ENCODE measurements at places on chromosomes 7 and 10.

DNA sequence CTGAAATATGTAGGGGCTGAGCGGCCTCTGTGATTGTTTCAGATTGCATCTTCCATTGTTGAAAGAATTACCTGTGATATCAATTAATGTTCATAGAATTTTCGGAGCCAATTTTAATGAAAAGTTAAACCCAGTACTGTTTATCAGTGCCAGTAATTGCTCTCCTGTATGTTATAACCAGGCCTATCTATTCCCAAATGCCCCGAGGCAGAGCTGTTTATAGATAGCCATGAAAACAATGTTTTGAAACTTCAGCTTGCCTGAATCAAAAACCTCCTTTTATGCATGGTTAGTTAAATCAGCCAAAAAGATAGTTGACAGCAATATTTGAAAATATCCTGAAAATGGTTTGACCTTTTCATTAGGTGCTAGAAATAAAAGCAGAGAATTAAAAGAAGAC, 50.1 kb upstream of the HDAC9 start:
- DNase-seq, result no peak

DNA sequence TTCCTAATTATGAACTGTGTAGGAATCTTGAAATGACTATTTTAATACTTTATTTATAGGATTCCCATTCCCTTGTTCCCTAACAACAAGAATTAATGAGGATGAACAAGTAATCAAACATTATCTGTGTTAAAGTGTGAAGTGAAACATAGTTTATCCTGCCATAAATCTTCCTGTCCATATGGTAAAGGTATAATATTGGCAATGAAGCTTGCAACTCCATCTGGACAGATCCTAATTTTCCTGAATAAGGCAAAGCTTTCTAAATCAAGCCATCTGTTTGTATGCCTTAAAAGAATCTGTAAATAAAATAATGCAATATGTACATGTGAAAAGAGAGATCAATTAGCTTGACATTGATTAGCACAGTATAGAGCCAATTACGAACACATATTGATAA, 529.0 kb downstream of the ANKRD7 start:
- DNase-seq, result no peak

DNA sequence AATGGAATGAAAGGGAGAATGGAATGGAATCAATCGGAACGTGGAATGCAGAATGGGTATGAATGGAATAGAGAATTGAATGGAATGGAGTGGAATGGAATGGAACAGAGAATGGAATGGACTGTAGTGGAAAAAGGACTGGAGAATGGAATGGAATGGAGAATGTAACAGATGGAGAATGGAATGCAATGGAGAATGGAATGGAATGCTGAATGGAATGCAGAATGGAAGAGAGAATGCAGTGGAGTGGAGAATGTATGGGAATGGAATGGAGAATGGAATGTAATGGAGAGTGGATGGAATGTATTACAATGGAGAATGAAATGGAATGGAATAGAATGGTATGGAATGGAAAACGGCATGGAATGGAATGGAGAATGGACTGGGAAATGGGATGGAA, 96.9 kb downstream of the NSUN6 start:
- no peak for DNase-seq

DNA sequence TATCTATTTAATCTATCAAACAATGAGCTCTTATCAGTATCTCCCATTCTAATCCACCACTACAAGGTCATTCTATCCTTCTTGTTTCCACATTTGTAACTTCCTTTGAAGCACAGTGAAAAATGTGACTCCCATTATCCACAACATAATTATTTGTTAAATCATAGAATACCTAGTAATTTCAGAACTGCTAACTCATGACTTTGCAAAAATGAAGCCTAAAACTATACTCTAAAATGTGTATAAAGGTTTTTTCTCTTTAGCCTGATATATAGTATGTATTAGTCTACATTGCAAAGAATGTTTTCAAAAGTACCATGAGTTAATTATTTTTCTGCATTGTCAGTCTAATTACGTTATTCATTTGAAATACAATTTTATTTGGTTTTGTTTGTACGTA, 12.0 kb upstream of the MRPS16 start:
- no peak for DNase-seq

- no peak for DNase-seq
Observed at GRCh38 chr10:71228875-71229675, 16.7 kb downstream of the UNC5B start.

DNA sequence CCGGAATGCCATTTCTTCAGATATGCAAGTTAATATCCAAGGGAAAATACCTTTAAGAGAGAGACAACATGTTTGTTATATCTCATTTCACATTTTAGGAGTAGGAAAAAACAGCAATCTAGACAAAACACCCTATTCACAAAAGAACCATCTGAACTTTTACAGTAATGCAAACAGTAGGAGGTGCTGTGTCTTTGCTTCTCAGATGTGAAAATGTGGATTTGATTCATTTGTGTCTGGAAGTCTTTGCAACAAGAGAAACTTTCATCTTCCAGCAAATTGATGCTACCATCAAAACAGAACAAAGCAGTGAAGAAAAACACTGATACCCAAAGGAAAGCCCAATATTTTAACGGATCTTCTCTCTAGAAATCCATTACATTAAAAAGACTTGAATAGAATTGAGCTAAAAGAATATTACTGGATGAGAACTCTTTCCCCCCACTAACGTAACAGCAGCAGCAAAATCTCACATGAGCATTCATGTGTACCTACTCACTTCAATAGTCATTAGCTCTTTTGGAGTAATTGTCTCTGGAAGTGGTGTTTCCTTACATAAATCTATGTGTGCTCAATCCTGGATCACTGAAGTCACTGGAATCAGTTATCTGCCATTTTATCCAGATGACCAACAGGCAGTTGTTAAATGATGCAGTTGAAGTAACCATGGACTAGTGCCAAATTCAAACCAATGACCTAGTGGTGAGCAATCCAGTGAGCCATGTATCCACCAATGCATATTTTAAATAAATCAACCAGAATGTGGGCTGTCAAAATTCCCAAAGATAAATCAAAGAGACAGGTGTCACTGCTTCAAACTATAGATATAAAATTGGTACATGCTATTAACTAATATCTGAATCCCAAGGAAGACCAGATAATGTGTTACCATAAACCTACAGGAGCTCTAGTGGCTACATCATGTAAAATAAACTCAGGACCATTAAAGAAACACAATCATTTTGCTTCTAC, 1.8 kb downstream of the SEMA3C start:
- no peak for DNase-seq

- no peak for DNase-seq
Observed at GRCh38 chr10:24396396-24396795, 187.5 kb downstream of the KIAA1217 start.

DNA sequence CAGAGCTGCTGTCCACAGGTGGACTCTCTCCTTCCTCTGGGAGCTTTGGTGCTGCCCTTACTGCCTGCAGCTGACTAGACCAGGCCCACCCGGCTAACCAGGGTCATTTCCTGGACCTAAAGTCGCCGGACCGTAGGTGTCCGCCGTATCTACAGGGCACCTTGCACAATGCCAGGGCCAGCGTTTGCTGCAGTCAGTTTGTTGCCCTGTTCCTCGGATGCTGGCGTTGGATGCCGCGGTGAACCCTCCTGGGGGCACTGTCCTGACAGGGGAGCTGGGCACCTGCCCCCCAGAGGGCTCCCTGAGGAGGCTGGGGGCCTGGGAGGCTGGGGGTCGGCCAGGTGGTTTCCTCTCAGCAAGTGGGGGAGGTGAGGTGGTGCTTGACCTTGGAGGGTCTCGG, 96.6 kb downstream of the UNCX start:
- DNase-seq, result no peak

- DNase-seq, result no peak
Observed at GRCh38 chr7:10888861-10889260, 84.8 kb upstream of the PHF14 start.

- no peak for DNase-seq
Observed at GRCh38 chr10:117360994-117361667, 14.1 kb downstream of the PDZD8 start.

GRCh38 chr7:23967949-23968599, 258.1 kb downstream of the STK31 start:
- DNase-seq, result no peak

DNA sequence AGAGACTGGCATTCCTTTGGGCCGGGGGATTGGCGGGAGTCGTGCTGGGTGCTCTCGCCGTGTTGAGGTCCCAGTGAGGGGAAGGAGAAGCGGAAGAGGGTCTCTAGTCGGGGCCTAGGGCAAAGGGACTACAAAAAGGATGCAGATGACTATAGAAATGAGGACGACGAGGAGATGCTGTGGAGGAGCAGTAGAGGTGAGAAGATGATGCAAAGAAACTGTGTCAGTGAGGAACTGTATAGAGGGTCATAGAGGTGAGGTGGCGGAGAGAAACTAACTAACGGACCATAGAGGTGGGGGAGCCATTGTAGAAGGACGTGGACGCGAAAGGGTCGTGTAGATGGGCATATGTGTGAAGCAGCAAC, 324 bp downstream of the TWNK start:
- no peak for DNase-seq

DNA sequence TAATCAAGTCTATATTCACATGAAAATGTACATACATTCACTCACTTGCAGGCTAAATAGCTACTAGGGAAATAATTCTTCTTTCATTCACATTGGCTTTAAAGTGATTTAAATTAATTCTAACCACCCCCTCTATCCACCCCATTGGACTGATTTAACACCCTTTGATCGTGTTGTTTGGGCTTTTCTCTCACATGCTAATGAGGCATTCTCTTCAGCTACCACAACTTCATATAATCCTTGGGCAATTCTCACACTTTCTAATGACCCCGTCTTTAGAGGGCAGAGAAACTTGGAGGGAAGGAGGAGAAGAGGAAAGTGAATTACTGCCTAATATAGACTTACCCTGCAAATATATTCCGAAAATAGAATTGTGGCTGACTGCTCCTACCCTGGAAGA, 24.6 kb downstream of the GRM3 start:
- DNase-seq, result no peak

DNA sequence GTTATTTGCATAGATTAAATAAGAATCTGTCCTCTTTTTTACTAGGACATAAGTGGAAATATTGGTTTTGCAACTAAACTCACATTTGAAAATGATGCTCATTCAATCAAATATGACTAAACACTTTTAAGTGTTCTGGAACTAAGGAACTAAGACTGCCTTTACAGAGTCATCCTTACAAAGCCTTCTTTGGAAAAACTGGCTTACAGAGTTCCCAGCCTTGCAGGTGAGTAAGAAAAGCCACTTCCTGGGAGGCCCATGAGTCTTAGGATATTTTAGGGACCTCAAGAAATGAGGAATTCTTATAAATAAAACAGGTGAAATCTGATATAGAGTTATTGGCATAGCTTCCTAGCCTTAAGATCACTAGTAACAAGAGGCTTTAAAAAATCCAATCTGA, 135.5 kb downstream of the ALOX5 start:
- no peak for DNase-seq

GRCh38 chr7:85001495-85002345, 185.1 kb downstream of the SEMA3D start:
- no peak for DNase-seq

GRCh38 chr7:68434857-68435256, 1163.4 kb upstream of the AUTS2 start:
- no peak for DNase-seq

GRCh38 chr10:68261132-68261856, 29.4 kb upstream of the ATOH7 start:
- no peak for DNase-seq

GRCh38 chr10:63707254-63707910, 186.2 kb downstream of the REEP3 start:
- peak; percentile 84 for DNase-seq

- DNase-seq, result peak; percentile 76
Observed at GRCh38 chr7:5677538-5678294, 103.7 kb downstream of the RNF216 start.

DNA sequence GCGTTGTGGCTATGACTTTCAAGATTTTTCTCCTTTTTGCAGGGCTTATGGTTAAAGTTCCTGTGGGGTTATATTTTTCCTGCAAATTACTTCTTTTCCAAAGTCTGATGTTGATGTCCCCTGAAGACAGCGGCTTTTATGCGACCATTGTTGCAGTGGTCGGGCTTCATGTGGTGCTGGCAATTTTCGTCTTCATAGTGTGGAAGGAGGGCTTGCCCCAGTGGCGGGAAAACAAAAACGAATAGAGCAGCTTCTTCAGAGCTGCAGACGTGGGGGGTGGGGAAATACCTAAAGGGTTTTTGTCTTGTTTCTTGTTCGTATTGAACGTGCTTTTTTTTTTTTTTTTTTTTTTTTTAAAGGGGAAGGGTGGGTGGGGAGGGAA, 53.8 kb downstream of the MCMBP start:
- no peak for DNase-seq

- DNase-seq, result no peak
Observed at GRCh38 chr10:121270906-121271305, 327.3 kb downstream of the FGFR2 start.

GRCh38 chr7:120441850-120442249, 168.9 kb downstream of the KCND2 start:
- no peak for DNase-seq

DNA sequence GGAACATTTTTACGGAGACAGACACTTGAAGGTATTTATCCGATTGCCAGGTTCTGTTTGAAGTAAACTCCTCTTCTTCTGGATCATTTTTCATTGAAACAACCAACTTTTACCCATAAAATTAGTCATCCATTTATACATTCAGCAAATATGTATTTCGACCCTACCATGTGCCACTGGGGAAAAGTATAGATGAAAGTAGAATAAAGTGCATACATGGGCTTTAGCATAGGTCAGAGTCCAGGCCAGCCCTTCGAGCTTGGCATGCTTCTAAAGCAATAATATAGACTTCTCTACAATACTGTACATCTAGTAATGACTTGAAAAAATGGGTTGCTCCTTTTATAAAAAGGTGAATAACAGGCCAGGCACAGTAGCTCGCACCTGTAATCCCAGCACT, 10.1 kb downstream of the SLC25A16 start:
- DNase-seq, result no peak

- no peak for DNase-seq
Observed at GRCh38 chr7:115910541-115911164, 119.9 kb downstream of the TFEC start.

DNA sequence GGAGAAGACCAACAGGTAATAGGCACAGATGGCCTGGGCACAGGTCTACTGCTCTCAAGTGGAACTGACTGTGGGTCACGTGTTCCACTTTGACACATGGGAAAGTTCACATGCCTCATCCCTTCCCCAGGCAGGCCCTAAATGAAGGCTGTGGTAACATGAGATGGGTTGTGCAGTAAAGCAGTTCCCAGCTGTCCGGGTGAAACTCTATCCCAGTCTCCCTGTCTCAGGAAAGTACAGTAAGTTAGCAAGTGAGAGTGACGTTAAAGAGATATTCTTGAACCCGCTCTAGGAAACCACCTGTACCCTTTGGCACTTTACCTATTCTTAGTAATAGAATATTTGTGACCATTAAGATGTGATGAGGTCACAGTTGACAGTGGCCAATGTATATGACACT, 343.7 kb upstream of the AOAH start:
- no peak for DNase-seq

DNA sequence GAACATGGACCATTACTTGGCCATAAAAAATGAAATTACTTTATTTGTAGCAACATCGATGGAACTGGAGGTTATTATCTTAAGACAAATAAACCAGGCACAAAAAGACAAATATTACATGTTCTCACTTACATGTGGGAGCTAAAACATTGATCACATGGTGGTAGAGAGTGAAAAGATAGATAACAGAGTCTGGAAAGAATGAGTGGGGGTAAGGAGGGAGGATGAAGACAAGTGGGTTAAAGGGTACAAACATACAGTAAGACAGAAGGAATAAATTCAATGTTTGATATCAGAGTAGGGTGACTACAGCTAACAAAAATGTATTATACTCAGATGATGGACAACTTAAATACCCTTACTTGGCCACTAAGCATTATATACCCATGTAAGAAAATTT, 100.0 kb upstream of the WNT16 start:
- DNase-seq, result no peak

Data from HTR-8/SVneo (cell line).